Prostate gland (tissue), 2 donors: ENCODE measurements at places on chromosomes 6 and 20. TPM values are rescaled to one million over a fixed set of nuclear protein-coding genes. Genes with fewer than 3 reads are reported as not detected.

Gene KIAA1586
- 9.2 TPM for total RNA-seq

Gene EYS
- 3.5 TPM for total RNA-seq

Gene FAM83D
- 10.2 TPM for total RNA-seq

Gene UNC5CL
- total RNA-seq = 0.46 TPM

Gene SLC22A16
- total RNA-seq = not detected

Gene RSPO4
- not detected for total RNA-seq

Gene APCDD1L
- total RNA-seq = 0.23 TPM

Gene PPP1R14C
- 14.8 TPM for total RNA-seq

Gene SIRPD
- total RNA-seq = not detected

Gene ZNF165
- total RNA-seq = 1.3 TPM

Gene HDGFL1
- not detected for total RNA-seq

Gene OR2H1
- total RNA-seq = not detected

Gene ZKSCAN8
- total RNA-seq = 39.4 TPM

Gene ZBTB9
- 3.5 TPM for total RNA-seq

Gene CRISP2
- total RNA-seq = 22.7 TPM

Gene SPINT4
- not detected for total RNA-seq

Gene TINAG
- total RNA-seq = not detected

Gene HRH3
- 0.51 TPM for total RNA-seq

Gene AHCY
- 170 TPM for total RNA-seq

Gene POPDC3
- 2.3 TPM for total RNA-seq

Gene SLC17A9
- total RNA-seq = 0.41 TPM

Gene TMEM244
- not detected for total RNA-seq

Gene SLC32A1
- not detected for total RNA-seq

Gene SMIM28
- total RNA-seq = not detected

Gene TRIM40
- not detected for total RNA-seq

Gene LRRC1
- total RNA-seq = 25.0 TPM

Gene HEY2
- 1.0 TPM for total RNA-seq

Gene CCM2L
- total RNA-seq = 4.6 TPM

Gene PRICKLE4
- total RNA-seq = 11.6 TPM

Gene CASP8AP2
- 10.9 TPM for total RNA-seq

Gene GSTA4
- total RNA-seq = 62.2 TPM

Gene PNPLA1
- total RNA-seq = 2.0 TPM

Gene FAM135A
- total RNA-seq = 66.3 TPM

Gene SMOC2
- total RNA-seq = 17.8 TPM

Gene BTNL2
- not detected for total RNA-seq

Gene ADTRP
- 1.0 TPM for total RNA-seq

Gene TMEM151B
- total RNA-seq = 0.09 TPM

Gene MPIG6B
- total RNA-seq = not detected

Gene TOX2
- 52.8 TPM for total RNA-seq

Gene MAN1A1
- 27.9 TPM for total RNA-seq

Gene COL9A3
- total RNA-seq = 6.5 TPM

Gene THBS2
- 3.3 TPM for total RNA-seq

Gene MLIP
- 1.9 TPM for total RNA-seq

Gene SNX9
- 40.6 TPM for total RNA-seq

Gene SLC17A3
- not detected for total RNA-seq

Gene POU3F2
- total RNA-seq = not detected

Gene PRR18
- total RNA-seq = 0.27 TPM

Gene NRSN1
- total RNA-seq = not detected

Gene COL11A2
- 0.91 TPM for total RNA-seq

Gene TENT5A
- 11.9 TPM for total RNA-seq

Gene GCNT2
- total RNA-seq = 58.2 TPM
